CD4-positive, alpha-beta T cell (primary cell): ENCODE measurements at places on chromosomes 12 and 14.

DNA sequence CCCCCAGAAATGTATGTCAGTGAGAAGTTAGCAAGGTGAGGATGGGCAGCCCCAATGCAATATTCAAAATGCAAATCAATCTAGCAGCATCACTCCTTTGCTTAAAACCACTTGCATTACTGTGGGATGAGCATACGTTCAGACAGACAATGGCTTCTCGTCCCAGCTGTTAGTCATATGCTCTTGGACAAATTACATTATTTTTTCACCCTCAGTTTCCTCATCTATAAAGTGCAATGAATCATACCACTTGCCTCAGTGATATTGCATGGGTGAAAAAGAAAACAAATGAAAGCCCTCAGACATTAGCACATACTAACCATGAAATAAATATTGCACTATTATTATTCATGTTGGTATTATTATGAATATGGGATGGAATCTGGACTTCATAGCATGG is 132.3 kb downstream of the C12orf75 start:
- no peak for DNase-seq

GRCh38 chr12:108525681-108526080 is 10.6 kb downstream of the FICD start:
- DNase-seq = no peak

DNA sequence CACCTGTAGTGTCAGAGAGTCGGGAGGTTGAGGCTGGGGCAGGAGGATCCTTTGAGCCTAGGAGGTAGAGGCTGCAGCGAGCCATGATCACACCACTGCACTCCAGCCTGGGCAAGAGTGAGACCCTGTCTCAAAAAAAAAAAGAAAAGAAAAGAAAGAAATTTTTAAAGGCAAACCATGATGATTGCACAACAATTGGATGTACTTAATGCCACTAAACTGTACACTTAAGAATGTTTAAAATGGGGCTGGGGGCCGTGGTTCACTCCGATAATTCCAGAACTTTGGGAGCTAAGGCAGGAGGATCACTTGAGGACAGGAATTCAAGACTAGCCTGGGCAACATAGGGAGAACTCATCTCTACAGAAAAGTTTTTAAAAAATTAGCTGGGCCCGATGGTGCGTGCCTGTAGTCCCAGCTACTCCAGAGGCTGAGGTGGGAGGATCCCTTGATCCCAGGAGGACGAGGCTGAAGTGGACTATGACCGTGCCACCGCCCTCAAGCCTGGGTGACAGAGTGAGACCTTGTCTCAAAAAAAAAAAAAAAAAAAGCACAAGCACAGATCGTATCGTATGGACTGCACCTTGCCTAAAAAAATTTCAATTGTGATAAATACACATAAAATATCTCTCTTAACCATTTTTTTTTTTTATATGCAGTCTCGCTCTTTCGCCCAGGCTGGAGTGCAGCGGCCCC is 32.7 kb downstream of the JAG2 start:
- DNase-seq = no peak

- DNase-seq = no peak
Observed at GRCh38 chr14:80275208-80275850, 64.0 kb upstream of the DIO2 start.

DNA sequence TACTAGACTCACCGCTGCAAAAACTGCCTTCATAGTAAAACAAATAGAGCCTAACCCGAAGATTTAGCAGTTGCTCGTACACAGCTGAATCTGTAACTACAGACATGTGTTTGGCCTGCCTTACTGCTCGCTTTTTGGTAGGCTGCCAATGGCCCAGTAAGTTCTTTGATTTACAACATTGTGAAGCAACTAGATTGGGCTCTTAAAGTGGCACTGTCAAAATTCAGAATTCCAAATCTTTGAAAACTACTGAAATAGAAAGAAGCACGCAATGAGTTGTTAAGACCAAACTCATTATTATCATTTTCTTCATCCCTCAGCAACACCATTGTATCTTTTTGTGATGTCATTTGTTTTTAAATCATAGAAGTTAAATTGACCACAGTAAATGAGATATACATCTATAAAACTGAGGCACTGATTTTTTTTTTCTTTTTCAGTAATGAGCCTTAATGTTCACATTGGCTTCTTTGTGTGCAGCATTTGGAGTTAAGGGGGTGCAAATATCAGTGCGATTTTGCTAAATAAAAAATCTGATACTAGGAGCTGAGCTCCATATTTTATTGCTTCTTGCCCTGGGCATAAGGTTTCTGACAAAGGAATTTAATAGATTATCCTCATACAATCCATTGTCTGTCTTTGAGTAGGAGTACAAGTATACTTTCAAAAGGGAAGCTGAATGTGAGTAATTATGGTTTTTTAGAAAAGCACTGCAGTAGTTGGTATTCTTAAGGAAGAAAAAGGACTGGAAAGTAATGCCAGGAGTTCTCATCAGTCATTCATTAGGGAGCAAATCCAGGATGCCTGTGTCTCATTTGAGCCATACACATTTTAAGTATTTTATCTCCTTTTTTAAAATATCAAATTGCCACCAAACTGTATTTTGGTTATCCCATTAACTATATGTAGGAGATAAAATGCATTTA is 138.5 kb downstream of the KICS2 start:
- no peak for DNase-seq

GRCh38 chr14:24817212-24818057 is 183.4 kb upstream of the GZMB start:
- no peak for DNase-seq

GRCh38 chr12:91824991-91825390 is 320.7 kb downstream of the BTG1 start:
- no peak for DNase-seq

- DNase-seq = no peak
Observed at GRCh38 chr14:75132382-75133086, 5.7 kb upstream of the NEK9 start.
